Mesenchymal stem cell (in vitro differentiated cells and primary cell): ENCODE measurements at places on chromosomes 6 and 20.

GRCh38 chr6:42958125-42958524, 2.4 kb upstream of the GNMT start:
- H3K27me3 ChIP-seq: no peaks in the 10 kb centered on the region
- peaks cover 13% of the 10 kb centered on the region for H3K4me1 ChIP-seq
- no peak for DNase-seq
- no peak overlapping the region for H3K27ac ChIP-seq
- peaks cover 11% of the 10 kb centered on the region for H3K36me3 ChIP-seq
- no peak overlapping the region for H3K4me3 ChIP-seq

DNA sequence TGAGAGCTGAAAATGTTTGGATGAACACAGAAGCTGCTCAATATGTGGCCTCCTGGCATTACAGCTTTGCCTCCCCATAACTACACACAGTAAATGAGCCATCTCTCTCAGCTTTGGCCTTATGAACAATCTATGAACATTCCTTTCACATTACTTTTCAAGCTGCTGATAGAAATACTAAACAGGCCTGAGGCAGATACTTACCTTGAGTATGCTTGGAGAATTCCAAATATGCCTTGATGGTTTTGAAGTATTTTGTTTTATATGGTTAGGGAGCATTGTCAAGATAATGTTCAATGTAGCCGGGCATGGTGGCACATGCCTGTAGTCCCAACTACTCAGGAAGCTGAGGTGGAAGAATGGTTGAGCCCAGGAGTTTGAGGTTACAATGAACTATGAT, 104.5 kb downstream of the CD24 start:
- peaks cover 8% of the 10 kb centered on the region for H3K4me1 ChIP-seq
- H3K4me3 ChIP-seq: no peak overlapping the region
- H3K27ac ChIP-seq: peak overlapping the region; percentile 98

- H3K36me3 ChIP-seq: no peaks in the 10 kb centered on the region
- H3K4me3 ChIP-seq: no peak overlapping the region
- no peaks in the 10 kb centered on the region for H3K27me3 ChIP-seq
- no peak for DNase-seq
- H3K27ac ChIP-seq: no peak overlapping the region
Observed at GRCh38 chr6:39841291-39841690, 49.1 kb downstream of the DAAM2 start.

- H3K4me1 ChIP-seq: peaks cover 3% of the 10 kb centered on the region
- H3K36me3 ChIP-seq: no peaks in the 10 kb centered on the region
- H3K27me3 ChIP-seq: no peaks in the 10 kb centered on the region
- H3K27ac ChIP-seq: no peak overlapping the region
- H3K4me3 ChIP-seq: peak overlapping the region; percentile 75
Observed at GRCh38 chr20:2523919-2524708, 12.3 kb upstream of the TMC2 start.

DNA sequence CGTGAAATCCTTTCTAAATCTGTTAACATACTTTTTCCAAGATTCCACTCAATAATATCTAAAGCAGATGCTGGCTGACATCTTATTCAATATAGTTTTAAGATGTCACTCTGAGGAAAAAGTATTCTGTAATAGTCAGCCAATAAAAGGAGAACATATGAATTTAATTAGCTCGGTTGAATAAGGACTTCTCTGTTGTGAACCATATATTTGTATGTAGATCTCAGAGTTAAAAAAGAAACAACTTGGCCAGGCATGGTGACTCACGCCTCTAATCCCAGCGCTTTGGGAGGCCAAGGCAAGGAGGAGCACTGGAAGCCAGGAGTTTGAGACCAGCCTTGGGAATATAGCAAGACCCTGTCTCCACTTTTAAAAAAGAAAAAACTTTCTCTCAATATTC, 7.4 kb upstream of the CD24 start:
- no peak overlapping the region for H3K27ac ChIP-seq
- H3K36me3 ChIP-seq: no peaks in the 10 kb centered on the region
- peaks cover 2% of the 10 kb centered on the region for H3K4me1 ChIP-seq
- H3K27me3 ChIP-seq: peaks cover 12% of the 10 kb centered on the region
- no peak for DNase-seq

- H3K4me1 ChIP-seq: peaks cover 7% of the 10 kb centered on the region
- H3K4me3 ChIP-seq: no peak overlapping the region
- DNase-seq: no peak
- no peak overlapping the region for H3K27ac ChIP-seq
- no peaks in the 10 kb centered on the region for H3K27me3 ChIP-seq
- H3K36me3 ChIP-seq: peaks cover 23% of the 10 kb centered on the region
Observed at GRCh38 chr20:353166-353565, 6.3 kb downstream of the NRSN2 start.

GRCh38 chr6:117605169-117605826, 3.0 kb upstream of the GOPC start:
- H3K27ac ChIP-seq: no peak overlapping the region
- H3K27me3 ChIP-seq: no peaks in the 10 kb centered on the region
- H3K36me3 ChIP-seq: no peaks in the 10 kb centered on the region
- no peaks in the 10 kb centered on the region for H3K4me1 ChIP-seq
- no peak overlapping the region for H3K4me3 ChIP-seq

GRCh38 chr6:29982097-29982496, 39.8 kb downstream of the HLA-A start:
- H3K27me3 ChIP-seq: peaks cover 11% of the 10 kb centered on the region
- no peak for DNase-seq
- H3K4me1 ChIP-seq: peaks cover 2% of the 10 kb centered on the region
- H3K27ac ChIP-seq: no peak overlapping the region
- H3K36me3 ChIP-seq: no peaks in the 10 kb centered on the region

- H3K36me3 ChIP-seq: peaks cover 5% of the 10 kb centered on the region
- H3K27me3 ChIP-seq: no peaks in the 10 kb centered on the region
- H3K4me1 ChIP-seq: peaks cover 5% of the 10 kb centered on the region
- no peak for DNase-seq
Observed at GRCh38 chr6:4136354-4136831, 1.0 kb upstream of the ECI2 start.

DNA sequence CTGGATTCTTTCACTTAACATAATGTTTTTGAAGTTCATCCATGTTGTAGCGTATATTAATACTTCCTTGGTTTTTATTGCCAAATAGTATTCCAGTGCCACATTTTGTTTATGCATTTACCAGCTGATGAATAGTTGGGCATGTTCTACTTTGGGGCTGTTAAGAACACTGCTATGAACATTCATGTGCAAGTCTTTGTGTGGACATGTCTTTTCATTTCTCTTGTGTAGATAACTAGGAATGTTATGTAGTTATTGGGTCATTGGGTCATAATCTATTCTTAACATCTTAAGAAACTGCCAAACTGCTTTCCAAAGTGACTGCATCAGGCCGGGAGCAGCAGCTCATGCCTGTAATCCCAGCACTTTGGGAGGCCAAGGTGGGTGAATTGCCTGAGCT, 43.8 kb upstream of the GLP1R start:
- H3K27me3 ChIP-seq: peaks cover 23% of the 10 kb centered on the region
- H3K36me3 ChIP-seq: no peaks in the 10 kb centered on the region
- H3K4me1 ChIP-seq: no peaks in the 10 kb centered on the region

DNA sequence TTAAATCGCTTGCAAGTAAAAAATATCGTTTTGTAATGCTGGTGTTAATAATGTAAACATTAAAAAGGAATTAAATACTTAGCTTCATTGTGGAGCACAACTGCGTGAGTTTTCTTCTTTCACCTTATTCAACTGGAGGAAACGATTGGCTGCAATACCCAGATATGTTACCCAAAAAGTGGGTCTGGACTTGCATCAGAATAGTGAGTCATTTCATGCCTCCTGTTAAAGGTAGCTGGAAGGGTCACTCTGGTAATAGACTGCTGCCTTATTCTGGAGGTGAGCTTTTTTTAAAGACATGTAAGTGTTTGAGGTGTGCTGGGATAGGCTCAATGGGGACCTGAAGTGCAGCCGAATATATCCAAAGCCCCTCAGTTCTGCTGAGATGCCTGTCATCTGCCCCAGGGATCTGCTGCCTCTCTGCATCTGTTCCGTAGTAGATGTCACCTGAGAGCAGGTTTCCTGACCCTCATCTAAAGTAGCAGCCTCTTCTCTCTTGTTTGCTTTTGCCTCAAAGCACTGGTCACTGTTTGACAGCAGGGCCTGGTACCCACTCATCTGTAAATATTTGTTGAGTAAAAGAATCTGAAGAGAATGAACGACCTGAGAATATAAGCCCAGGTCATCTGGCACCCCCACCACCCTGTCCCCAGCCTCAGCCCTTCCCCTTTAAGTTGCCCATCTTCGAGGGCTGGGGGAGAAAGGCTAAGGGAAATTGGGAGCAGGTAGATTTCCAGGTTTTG, 5.6 kb upstream of the UQCC2 start:
- no peak for DNase-seq
- H3K27ac ChIP-seq: no peak overlapping the region
- H3K27me3 ChIP-seq: peaks cover 8% of the 10 kb centered on the region

DNA sequence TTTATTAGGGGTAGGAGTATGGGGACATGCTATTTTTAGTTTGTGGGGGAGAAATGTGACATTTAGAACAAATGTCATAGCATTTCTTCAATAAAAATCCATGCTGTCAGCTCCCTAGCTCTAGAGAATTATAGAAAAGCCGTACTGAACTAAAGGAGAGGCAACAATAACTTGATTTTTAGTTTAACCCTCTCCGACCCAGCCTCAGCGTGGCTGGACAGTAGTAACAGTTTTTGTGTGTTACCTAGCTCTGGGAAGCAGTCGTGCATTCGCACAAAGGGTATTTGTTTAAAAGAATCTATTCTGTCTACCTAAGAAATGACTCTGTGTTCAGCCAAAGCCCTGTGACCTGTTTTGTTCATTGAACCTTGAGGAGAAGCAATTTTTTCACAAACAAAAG, 442.4 kb upstream of the SOX4 start:
- H3K27ac ChIP-seq: no peak overlapping the region
- H3K36me3 ChIP-seq: no peaks in the 10 kb centered on the region
- no peak overlapping the region for H3K4me3 ChIP-seq
- no peak for DNase-seq
- no peaks in the 10 kb centered on the region for H3K4me1 ChIP-seq

DNA sequence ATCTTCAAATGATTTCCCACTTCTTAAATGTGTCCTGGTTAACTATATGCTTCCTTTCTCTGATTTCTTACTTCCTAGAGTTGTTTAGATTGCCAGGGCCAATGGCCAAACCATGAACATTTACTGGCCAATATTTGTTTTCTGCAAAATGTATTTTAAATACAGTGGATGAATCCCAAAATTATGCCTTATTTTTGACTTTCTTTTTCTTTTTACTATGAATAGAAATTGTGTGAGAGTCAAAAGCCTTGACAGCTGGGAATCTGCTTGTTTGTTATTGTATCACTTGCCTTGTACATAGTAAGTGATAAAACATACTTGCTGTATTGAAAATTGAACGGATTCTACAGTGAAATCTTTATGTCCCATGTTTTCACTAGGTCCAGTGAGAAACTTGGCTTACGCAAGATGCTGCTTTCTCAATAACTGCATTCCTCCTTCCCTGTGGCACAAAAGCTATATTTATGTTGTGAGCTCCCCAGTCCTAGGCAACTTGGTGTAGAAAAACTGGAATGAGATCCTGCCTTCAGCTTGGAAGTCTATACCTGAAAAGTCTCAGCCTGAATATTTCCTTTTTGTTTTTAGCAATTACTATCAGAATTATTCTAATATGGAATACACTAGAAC, 295.2 kb downstream of the EPHA7 start:
- H3K27me3 ChIP-seq: no peaks in the 10 kb centered on the region
- H3K4me1 ChIP-seq: no peaks in the 10 kb centered on the region
- H3K4me3 ChIP-seq: no peak overlapping the region
- H3K27ac ChIP-seq: no peak overlapping the region
- H3K36me3 ChIP-seq: no peaks in the 10 kb centered on the region
- peak; percentile 53 for DNase-seq

GRCh38 chr20:59730722-59731121, 126.4 kb downstream of the PHACTR3 start:
- no peak overlapping the region for H3K4me3 ChIP-seq
- no peak for DNase-seq
- H3K4me1 ChIP-seq: no peaks in the 10 kb centered on the region
- no peaks in the 10 kb centered on the region for H3K27me3 ChIP-seq
- no peak overlapping the region for H3K27ac ChIP-seq

DNA sequence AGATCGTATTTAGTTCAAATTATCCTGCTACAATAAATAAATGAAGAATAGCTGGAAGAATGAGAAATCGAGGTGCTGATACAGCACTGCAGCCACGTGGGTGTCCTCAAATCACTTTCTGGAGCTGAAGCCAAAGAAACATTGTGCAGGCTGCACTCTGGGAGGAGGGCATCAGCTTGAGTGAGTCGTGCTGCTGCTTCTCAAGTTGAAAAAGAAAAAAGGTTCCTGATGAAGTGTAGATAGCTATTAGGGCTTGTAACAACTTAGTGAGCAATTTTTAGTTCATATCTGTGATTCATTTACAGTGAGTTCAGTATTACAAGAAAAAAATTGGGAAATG, 40.5 kb downstream of the DSE start:
- H3K4me3 ChIP-seq: no peak overlapping the region
- no peaks in the 10 kb centered on the region for H3K27me3 ChIP-seq
- peaks cover 7% of the 10 kb centered on the region for H3K4me1 ChIP-seq
- peak; percentile 48 for DNase-seq

GRCh38 chr20:59150821-59151251, 12.8 kb upstream of the ZNF831 start:
- no peak overlapping the region for H3K27ac ChIP-seq
- no peak for DNase-seq
- H3K4me1 ChIP-seq: no peaks in the 10 kb centered on the region
- H3K36me3 ChIP-seq: no peaks in the 10 kb centered on the region
- H3K27me3 ChIP-seq: peaks cover 13% of the 10 kb centered on the region
- H3K4me3 ChIP-seq: no peak overlapping the region

DNA sequence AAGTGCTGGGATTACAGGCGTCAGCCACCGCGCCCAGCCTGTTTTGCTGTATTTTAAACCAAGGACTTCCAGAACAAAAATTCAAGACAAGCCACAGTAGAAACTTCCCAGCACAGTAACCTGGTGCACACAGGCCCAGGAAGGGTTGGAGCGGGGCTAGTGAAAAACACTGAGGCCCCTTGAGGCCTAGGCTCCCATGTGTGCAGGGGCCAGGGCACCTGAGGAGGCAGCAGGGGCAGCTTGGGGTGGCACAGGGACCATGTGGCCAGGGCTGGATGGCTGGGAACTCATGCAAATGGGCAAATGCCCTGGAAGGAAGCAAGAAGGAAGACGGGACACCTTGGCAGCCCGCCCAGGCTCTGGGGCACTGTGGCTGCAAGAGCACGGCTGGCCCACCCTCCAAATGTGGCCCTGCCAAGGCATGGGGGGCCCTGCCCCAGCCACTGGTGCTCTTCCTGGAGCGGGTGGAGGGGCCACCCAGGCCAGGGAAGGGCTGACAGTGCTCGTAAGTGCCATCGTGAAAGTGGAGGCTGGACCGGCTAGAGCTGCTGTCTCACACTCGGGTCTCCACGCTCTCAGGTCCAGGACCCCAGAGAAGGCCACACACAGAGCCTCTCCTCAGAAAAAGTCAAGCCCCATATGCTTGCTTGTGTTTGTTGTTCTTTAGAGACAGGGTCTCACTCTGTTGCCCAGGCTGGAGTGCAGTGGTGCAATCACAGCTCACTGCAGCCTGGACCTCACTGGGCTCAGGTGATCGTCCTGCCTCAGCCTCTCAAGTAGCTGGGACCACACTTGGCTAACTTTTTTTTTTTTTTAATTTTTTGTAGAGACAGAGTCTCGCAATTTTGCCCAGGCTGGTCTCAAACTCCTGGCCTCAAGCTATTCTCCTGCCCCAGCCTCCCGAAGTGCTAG, 10.3 kb downstream of the SLC2A4RG start:
- H3K27me3 ChIP-seq: no peaks in the 10 kb centered on the region
- no peaks in the 10 kb centered on the region for H3K4me1 ChIP-seq
- H3K27ac ChIP-seq: no peak overlapping the region
